Myocyte (in vitro differentiated cells): ENCODE measurements at places on chromosomes 1 and 21. TPM values are rescaled to one million over a fixed set of nuclear protein-coding genes. Genes with fewer than 3 reads are reported as not detected.

- DNase-seq: peak; percentile 71
These were observed 5.5 kb downstream of the TSEN15 start for GRCh38 chr1:184056921-184057555.

DNA sequence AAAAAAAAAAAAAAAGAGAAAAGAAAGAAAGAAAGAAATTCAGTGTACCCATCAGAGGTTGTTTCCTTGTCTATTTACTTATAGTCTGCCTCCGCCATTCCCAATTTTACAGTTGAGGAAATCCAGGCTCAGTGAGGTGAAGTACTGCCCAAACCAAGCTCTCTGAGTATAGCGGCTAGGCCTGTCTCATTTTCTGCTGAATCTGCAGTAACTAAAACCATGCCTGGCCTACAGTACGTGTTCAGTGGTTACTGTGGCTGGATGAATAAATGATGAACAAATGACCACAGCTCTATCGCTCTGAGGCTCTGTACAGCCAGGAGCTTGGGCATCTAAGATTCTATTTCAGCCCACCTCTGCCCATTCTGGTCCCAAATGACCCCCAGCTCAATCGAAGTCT is 24.3 kb downstream of the RAP1GAP start:
- DNase-seq: peak; percentile 8

DNA sequence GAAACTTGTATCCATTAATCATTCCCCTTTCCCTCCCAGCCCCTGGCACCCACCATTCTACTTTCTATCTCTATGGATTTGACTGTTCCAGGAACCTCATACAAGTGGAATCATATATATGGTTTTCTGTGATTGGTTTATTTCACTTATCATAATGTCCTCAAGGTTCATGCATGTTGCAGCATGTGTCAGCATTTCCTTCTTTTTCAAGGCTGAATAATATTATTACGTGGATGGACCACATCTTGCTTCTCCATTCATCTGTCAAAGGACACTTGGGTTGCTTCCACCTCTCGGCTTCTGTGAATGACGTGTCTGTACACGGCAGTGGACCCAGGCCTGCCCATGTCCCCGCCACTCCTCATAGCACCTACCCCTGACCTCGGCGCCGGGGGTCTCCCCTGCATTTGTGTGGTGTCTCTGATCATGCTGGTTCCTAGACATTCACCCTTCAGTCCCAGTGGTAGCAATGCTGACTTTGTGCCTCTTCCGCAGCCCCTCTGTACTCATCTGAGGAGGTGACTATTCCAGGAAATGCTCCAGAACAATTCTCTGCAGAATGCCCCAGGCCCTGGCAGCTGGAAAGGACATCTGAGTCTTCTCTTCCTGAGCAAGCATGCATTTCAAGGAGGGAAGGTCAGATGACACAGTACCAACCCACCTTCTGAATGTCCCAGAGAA is 136.9 kb downstream of the PSMG1 start:
- no peak for DNase-seq

Gene EPHA2
- 18.1 and 25.2 TPM in 2 replicates for total RNA-seq

- peak; percentile 28 for DNase-seq
These were observed 37.6 kb downstream of the DDAH1 start for GRCh38 chr1:85427331-85427730.

DNA sequence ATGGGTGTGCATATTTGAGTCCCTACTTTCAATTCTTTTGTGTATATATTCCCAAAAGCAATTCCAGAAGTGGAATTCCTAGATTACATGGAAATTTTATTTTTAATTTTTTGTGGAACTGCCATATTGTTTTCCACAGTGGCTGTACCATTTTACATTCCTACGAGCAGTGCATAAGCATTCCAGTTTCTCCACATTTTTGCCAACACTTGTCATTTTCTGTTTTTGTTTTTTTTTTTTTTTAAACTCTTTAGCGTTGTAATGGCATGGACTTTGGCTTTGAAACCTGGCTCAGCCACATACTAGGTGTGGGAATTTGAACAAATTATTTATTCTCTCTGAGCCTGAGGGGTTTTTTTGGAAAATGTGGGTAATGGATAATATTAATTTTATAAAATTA is 214.5 kb upstream of the UBE2U start:
- no peak for DNase-seq

Gene TSSK3
- total RNA-seq: 0.88 and 1.0 TPM in 2 replicates

DNA sequence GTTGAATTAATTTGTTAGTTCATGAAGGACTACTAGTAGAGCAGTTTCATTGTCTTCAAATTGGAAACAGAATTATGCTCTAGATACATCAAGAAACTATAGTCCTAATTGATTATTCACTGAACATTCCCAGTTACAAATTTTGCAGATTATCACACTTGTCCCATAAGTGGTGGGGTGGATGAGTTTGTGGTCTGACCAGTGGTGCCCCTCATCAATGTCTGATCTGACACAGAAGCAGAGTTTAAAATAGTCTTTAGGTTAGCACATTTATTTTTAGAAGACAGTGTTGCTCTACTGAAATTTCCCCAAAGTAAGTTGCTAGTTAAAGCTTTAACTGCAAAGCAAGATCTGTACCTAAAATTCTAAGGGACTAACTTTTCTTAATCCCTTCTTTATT is 42.9 kb downstream of the INKA2 start:
- no peak for DNase-seq

Gene FCRL1
- total RNA-seq: not detected in 2 replicates

GRCh38 chr1:15063346-15063745 is 90.2 kb upstream of the TMEM51 start:
- DNase-seq: no peak

DNA sequence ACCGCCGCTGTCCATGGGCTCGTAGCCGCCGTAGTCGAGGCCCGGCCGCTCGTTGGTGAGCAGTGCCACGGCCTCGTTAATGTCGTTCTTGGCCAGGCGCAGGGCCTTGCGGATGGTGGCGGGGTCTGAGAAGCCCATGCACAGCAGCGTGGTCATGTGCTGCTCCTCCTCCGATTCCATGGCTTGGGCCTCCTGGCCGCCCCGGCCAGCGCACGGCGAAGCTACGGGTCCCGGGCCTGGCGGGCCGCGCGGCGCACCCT is 300 bp downstream of the USP24 start:
- peak; percentile 56 for DNase-seq

DNA sequence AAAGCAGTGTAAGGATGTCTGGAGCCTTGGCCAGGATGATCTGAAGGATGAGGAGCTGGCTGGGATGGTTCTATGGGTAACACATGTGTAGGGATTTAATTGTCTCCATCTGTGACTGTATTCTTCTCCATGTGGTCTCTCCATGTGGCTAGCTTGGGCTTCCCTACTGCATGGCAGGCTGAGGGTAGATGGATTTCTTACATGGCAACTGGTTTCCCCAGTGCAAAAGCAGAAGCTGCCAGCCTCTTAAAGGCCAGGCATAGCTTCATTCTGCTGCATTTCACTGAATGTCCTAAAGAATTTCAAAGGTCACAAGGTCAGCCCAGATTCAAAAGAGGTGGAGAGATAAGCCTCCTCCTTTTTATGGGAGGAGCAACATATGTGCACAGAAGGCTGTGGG is 61.7 kb downstream of the XCL2 start:
- DNase-seq: no peak

Gene TAS1R1
- total RNA-seq: 7.5 and 8.0 TPM in 2 replicates

Gene CELA2B
- 0.78 and 3.7 TPM in 2 replicates for total RNA-seq

DNA sequence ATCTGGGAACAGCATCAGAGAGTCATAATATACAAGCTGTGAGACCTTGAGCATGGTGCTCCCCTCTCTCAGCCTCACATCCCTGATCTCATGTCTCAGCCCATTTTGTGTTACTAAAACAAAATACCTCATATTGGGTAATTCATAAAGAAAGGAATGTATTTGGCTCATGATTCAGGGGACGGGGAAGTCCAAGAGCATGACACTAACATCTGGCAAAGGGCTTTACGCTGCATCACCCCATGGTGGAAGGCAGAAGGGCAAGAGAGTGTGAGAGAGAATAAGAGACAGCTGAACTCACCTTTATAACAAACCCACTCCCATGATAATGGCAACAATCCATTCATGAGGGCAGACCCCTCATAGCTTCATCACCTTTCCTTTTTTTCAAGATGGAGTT is 36.5 kb downstream of the RNASEL start:
- no peak for DNase-seq

DNA sequence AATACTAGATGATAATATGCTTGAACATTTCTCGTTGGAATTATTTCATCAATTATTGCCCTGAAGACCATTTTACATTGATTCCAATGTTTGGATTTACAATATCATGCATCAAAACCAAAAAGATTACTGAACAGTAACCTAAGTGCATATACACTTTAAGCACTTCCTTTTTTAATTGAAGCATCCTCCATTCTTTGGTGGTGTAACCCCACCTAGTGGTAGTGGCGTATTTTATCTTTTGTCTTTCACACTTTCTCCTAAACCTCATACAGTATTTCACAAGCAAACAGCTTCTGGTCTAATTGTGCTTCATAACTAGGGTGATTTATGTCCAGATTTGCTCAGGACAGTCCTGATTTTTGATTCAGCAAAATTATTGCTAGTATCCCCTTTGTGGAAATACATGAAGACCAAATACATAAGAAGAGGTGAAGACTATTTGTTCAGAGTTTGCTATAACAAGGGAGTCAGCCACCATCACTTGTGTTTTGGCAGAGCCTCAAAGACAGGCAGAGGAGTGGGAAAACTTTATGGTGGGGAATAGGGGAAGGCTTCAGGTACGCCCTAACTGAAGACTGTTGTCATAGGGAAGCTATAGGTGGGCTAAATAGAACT is 3.4 kb upstream of the NVL start:
- DNase-seq: peak; percentile 70

DNA sequence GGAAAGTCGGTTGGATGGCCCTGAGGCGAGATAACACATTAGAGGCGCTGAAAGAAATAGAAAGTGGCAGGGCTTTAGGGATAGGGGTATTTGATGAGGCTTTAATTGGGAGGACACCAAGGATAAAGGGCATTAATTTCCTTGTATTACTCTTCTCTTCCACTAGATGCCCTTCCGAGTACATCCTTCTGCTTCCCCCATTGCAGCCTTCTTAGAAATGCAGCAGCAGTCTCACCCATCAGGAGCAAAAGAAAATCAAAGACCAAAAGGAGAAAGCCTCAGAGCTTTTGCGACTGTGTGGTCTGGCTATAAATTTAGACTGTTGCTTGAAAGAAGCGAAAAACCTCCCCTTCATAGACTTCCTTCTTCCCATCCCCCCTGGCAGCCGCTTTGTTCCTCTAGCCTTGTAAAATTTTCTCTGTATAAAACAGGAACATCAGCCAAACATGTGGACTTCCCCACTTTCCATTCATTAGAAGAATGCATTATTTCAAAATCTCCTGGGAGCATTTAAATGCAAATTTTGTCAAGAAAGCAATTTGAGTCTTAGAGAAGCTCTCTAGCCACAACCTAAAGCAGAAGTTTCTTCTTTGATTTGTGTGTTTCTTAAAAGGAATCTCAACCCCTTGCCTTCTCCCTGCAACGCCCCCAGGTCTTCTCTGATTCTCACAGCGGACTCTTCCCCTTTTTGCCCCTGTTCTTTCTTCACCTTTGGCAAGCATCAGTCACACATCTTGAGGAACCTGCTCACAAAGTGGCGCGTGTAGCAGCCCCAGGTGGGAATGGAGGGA is 76.6 kb downstream of the NDUFS5 start:
- peak; percentile 79 for DNase-seq

- no peak for DNase-seq
These were observed 107.0 kb downstream of the GALNT2 start for GRCh38 chr1:230174041-230174440.
